GM12878 (cell line): ENCODE measurements at places on chromosomes 11 and 22. TPM values are rescaled to one million over a fixed set of nuclear protein-coding genes. Genes with fewer than 3 reads are reported as not detected.

GRCh38 chr11:45260071-45260470 lies 26.1 kb downstream of the SYT13 start:
- peaks cover 3% of the 10 kb centered on the region for H3K27me3 ChIP-seq
- H3K4me1 ChIP-seq = no peaks in the 10 kb centered on the region
- H3K4me3 ChIP-seq = no peak overlapping the region
- DNase-seq = no peak
- H3K36me3 ChIP-seq = no peaks in the 10 kb centered on the region

DNA sequence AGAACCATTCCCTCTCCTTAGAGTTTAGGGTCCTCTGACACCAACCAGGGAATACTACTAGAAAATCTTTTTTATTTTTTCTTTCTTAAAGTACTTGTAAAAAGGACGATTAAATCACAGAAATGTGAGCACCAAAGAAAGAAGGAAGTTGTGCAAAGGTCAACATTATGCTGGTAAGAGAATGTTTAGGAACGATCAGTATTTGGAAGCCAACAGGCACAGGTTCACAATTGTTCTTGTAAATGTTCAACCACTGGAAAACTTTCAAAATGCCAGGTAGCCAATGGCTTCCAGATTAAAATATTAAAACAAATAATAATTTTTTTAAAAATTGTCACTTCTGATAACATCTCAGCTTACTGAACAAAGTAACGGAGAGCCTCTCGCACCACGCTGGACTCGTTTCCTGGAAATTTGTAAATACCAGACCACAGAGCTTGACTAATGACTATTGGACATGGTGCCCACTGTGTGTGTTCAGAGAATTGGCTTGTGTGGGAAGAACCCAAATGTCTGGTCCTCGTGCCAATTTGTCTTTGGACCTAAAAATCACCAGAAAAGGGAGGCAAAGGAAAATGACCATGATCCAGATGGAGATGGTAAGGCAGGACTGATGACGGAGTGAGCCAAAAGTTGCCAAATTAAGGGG lies 20.8 kb downstream of the COMMD9 start:
- no peak overlapping the region for H3K4me3 ChIP-seq
- H3K27me3 ChIP-seq = no peaks in the 10 kb centered on the region
- H3K36me3 ChIP-seq = peaks cover 1% of the 10 kb centered on the region

- DNase-seq = no peak
- peaks cover 45% of the 10 kb centered on the region for H3K4me1 ChIP-seq
- H3K36me3 ChIP-seq = no peaks in the 10 kb centered on the region
These were observed 26.9 kb upstream of the P2RY2 start for GRCh38 chr11:73191151-73191550.

ARHGAP20 gene
- total RNA-seq = not detected in 2 replicates

DNA sequence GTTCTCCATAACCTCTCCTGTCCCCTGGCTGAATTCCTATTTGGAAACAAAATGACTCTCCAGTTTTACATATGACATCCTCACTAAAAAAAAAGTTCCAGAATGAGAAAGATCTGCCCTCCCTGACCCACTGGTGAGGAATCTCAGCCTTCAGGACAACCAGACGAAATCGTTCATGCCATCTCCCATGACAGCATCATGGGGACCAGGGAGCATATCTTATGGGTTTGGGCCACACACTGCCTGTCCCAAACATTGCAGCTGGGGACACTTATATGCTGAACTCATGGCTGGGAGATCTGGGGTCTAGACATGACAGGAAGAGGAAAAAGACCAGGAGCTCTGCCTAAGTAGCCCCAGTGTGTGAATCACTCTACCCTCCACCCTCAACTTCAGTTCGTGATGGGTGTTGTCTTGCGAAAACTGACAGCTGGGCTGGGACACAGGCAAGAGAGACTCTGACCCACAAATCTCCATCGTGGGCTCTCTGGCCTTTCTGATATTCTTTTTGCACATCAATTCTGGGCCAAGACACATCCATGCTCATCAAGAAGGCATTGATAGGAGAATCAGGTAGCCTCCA lies 102.0 kb downstream of the ZNF280B start:
- H3K4me3 ChIP-seq = no peak overlapping the region
- DNase-seq = no peak
- H3K4me1 ChIP-seq = no peaks in the 10 kb centered on the region; the same call in 1 of the 2 replicates
- H3K27ac ChIP-seq = no peak overlapping the region

DNA sequence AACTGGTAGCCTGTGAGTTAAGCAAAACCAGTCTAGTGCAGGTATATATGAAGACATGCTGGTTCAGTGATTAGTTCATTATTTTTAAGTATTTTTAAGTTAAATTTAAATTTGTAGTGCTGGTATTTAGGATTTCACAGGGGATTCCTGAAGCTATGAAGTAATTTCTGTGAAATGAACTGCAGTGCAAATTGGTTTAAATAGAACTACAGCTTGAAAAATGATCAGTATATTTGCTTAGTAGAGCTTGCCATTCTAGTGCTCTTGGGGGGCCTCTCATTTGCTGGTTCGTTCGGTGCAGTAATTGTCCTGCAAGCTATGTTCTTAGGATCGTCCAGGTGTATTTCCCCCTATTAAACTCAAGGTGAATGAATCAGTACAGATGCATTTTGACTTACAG lies 13.1 kb downstream of the REXO2 start:
- no peaks in the 10 kb centered on the region for H3K36me3 ChIP-seq
- no peak for DNase-seq
- H3K27ac ChIP-seq = no peak overlapping the region
- no peaks in the 10 kb centered on the region for H3K27me3 ChIP-seq
- no peak overlapping the region for H3K4me3 ChIP-seq

GRCh38 chr11:12927886-12928285 lies 81.2 kb upstream of the RASSF10 start:
- DNase-seq = no peak
- H3K36me3 ChIP-seq = no peaks in the 10 kb centered on the region
- no peaks in the 10 kb centered on the region for H3K27me3 ChIP-seq
- no peak overlapping the region for H3K27ac ChIP-seq
- no peaks in the 10 kb centered on the region for H3K4me1 ChIP-seq

DNA sequence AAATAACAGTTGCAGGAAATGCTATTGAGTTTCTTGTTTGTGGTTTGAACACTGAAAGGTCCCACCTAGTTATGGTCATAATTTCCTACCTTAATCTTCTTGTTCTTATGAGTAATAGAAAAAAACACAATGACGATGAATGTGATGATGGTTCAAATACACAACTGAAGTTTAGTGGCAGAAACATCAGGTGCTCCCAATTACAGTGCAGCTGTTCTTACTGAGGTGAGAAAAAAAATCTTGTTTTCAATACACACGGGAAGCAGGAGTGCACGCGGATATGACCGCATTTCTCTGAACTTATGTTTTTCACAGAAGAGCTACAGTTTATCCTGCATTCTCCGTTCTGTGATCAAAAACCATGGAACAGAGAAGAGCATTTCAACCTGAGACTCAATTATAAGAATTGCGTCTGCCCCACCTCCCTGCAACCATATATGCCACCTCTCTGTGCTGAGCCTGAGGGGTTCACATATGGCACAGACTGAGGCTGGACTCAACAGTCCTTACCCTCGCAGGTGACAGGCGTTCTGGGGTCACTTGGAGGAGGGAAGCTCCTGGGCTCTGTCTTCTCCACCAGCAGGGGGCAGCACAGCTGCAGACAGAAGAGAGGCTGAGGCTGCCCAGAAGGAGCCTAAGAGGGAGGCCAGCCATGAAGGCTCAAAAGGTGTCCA lies 99.7 kb upstream of the IGLL5 start:
- no peak for DNase-seq
- no peak overlapping the region for H3K27ac ChIP-seq
- no peaks in the 10 kb centered on the region for H3K4me1 ChIP-seq
- H3K27me3 ChIP-seq = no peaks in the 10 kb centered on the region

SLC15A3 gene
- 93.3 and 102 TPM in 2 replicates for total RNA-seq
